ENCODE measurements at places on chromosomes 16 and 17. TPM values are rescaled to one million over a fixed set of nuclear protein-coding genes. Genes with fewer than 3 reads are reported as not detected.

Gene SETD1A
- 7.4 TPM for total RNA-seq

Gene MIEN1
- 27.1 TPM for total RNA-seq

Gene ELOB
- 269 TPM for total RNA-seq

Gene TRIM47
- 94.0 TPM for total RNA-seq

Gene KRT9
- 0.42 TPM for total RNA-seq

Gene TMIGD1
- total RNA-seq = not detected

Gene SLFN12
- total RNA-seq = 10.4 TPM

Gene SCIMP
- total RNA-seq = 14.9 TPM

Gene NEURL4
- 24.4 TPM for total RNA-seq

Gene KRTAP3-1
- not detected for total RNA-seq

Gene ASGR2
- 1.4 TPM for total RNA-seq

Gene WFDC1
- total RNA-seq = 203 TPM

Gene ASIC2
- 0.54 TPM for total RNA-seq

Gene SHBG
- not detected for total RNA-seq

Gene KCNJ18
- not detected for total RNA-seq

Gene ERBB2
- total RNA-seq = 88.1 TPM

Gene DLG4
- total RNA-seq = 14.8 TPM

Gene NAGS
- total RNA-seq = not detected

Gene TBC1D28
- not detected for total RNA-seq

Gene C16orf74
- 1.2 TPM for total RNA-seq

Gene SRRM2
- 541 TPM for total RNA-seq

Gene GNAO1
- 2.0 TPM for total RNA-seq

Gene CCDC154
- 0.63 TPM for total RNA-seq

Gene CEP295NL
- total RNA-seq = 6.8 TPM

Gene FNDC8
- not detected for total RNA-seq

Gene PHKG2
- 25.6 TPM for total RNA-seq

Gene FAM83G
- total RNA-seq = 10.8 TPM

Gene ARL16
- 40.7 TPM for total RNA-seq

Gene MT3
- not detected for total RNA-seq

Gene OR1A1
- not detected for total RNA-seq

Gene CES1
- 22.7 TPM for total RNA-seq

Gene KRT33A
- not detected for total RNA-seq

Gene MNT
- total RNA-seq = 17.9 TPM

Gene NOD2
- total RNA-seq = 10.9 TPM

Gene NEUROD2
- not detected for total RNA-seq

Gene ADAD2
- not detected for total RNA-seq

Gene SYCE1L
- total RNA-seq = 0.81 TPM

Gene TMC8
- total RNA-seq = 9.3 TPM

Gene TP53TG3B
- not detected for total RNA-seq

Gene DOC2A
- total RNA-seq = not detected

Gene HS3ST3B1
- 2.7 TPM for total RNA-seq

Gene MPRIP
- total RNA-seq = 252 TPM

Gene CASKIN1
- not detected for total RNA-seq

Gene TBC1D3I
- total RNA-seq = not detected

Gene OTOP2
- total RNA-seq = not detected

Gene BEAN1
- not detected for total RNA-seq

Gene AURKB
- 1.6 TPM for total RNA-seq

Gene HSD17B2
- not detected for total RNA-seq

Gene CDR2L
- 29.8 TPM for total RNA-seq

Gene CCDC144A
- total RNA-seq = 36.3 TPM

Gene USB1
- 90.3 TPM for total RNA-seq

Gene IGF2BP1
- total RNA-seq = not detected

Gene ATMIN
- total RNA-seq = 32.5 TPM

Gene SOST
- total RNA-seq = 55.4 TPM

Gene CD68
- 70.8 TPM for total RNA-seq

Gene CUEDC1
- total RNA-seq = 93.1 TPM

Gene NXPH3
- total RNA-seq = 61.7 TPM

Gene HS3ST3A1
- 5.4 TPM for total RNA-seq
